Left kidney (tissue), 8 donors: ENCODE measurements at places on chromosomes 6 and 20.
A peak's percentile ranks its signal among the peaks of the same experiment; 100 is the strongest.

- no peak for DNase-seq
These were observed 17.7 kb upstream of the PDE7B start for GRCh38 chr6:135833771-135834170.

- no peak for DNase-seq
These were observed 36.3 kb downstream of the GRIK2 start for GRCh38 chr6:101429845-101430244.

GRCh38 chr6:75377386-75377785 is 92.8 kb upstream of the TMEM30A start:
- DNase-seq = no peak

- DNase-seq = no peak
These were observed 31.7 kb upstream of the UBR2 start for GRCh38 chr6:42532038-42532669.

DNA sequence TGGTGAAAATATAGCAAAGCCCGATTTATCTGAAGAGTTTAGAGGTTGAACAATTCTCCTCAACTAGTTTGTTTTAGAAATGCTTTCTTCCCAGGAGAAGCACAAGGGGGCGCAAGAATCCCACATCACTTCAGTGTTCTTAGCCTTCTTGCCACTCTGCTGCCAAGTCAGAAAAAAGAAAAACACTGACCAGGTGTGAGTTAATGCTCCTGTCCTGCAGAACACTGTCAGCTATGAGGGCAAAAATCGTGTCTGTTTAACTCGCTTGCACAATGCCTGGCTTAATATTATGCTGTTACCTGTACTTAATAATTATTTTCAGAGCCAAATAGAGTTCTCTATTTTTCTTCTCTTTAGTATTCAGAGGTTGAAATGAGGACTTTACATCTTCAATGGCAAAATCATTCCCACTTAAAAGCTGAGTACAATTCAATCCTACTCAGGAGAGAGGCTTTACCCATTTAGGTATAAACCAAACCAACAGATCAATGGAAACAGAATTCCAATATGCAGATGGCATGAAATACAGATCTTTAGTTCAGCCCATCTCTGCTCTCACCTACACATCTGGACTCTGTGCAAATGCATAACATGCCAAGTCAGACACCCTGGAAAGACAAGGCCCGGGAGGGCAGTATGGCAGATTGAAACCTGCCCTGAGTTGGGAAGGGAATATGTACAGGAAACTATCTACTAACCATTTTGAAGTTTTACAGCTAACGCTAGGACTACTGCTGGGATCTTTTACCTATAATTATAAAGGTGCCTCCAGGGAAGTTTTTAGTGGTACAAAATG is 71.4 kb upstream of the TULP1 start:
- DNase-seq = peak; percentile 80

- DNase-seq = no peak
These were observed 175.3 kb upstream of the RALGAPA2 start for GRCh38 chr20:20887593-20888265.

DNA sequence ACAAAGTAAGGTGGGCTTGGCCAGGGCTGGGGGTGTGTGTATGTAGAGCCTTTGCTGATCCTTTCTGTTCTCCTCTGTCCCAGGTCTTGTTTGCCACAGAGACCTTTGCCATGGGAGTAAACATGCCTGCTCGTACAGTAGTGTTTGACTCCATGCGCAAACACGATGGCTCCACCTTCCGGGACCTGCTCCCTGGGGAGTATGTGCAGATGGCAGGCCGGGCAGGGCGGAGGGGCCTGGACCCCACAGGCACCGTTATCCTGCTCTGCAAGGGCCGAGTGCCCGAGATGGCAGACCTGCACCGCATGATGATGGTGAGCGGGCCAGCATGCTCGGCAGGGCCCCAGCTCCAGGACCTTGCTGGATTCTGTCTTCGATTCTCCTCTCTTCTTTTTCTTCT is 6.2 kb downstream of the DXO start:
- DNase-seq = no peak

- no peak for DNase-seq
These were observed 1.4 kb upstream of the NRN1 start for GRCh38 chr6:6008089-6008647.

GRCh38 chr6:146857980-146858347 is 259.2 kb downstream of the ADGB start:
- DNase-seq = peak; percentile 25

DNA sequence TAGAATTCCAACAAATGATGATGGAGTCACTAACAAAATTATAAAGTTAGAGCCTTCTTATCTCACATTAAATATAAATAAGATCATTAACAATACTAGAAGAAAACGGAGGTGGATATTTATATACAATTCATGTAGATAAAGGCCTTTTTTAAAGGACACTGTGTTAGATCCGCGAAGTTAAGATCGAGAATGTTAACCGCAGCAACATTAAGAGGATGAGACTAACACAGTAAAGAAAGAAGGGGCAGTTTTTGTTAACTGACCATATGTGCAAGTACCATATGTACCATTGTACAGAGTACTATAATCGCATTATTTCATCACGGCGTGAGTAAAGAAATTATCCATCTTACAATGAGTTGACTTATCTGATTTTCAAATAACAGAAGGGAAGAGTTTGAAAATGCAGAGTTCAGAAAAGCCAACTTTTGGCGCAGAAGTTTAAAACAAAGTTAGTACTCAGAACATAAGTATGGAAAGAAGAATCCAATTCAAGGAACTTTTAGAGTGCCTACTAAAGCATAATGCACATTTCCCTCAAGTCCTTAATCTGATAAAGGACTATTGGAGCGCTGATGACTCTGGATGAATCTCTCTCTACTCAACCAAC is 1.4 kb downstream of the FBXL4 start:
- no peak for DNase-seq

DNA sequence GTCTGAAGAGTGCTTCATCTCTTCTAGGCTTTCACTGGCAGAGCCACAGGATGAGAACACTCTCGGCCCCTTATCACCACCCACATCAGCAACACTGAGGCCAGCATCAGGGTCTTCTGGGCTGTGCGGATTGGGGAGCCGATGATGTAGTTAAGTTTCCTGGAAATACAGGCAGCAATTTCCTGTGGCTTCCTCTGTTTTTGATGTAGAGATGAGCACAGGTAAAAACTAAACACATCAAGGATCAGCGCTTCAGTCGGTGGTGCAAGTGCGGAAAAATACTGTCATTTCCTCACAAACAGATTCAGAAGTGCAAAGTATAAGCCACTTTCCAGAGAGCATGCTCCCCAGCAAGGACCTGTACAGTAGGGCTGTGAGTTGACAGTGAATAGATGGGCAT is 62.6 kb downstream of the BACH2 start:
- no peak for DNase-seq

DNA sequence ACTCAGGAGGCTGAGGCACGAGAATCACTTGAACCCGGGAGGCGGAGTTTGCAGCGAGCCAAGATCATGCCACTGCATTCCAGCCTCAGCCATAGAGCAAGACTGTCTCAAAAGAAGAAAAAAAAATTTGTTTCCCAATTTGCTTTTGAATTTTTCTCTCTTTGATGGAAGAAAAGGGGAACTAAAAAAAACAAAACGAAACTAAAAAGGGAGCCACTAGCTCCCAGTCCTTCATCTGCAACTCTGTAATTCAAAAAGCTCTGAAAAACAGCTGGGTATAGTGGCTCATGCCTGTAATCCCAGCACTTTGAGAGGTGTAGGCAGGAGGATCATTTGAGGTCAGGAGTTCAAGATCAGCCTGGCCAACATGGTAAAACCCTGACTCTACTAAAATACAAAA is 9.5 kb downstream of the OVOL2 start:
- DNase-seq = no peak

- DNase-seq = no peak
These were observed 45.5 kb downstream of the SLC9A8 start for GRCh38 chr20:49858076-49858585.

GRCh38 chr6:159572439-159573110 is 120.5 kb downstream of the SOD2 start:
- no peak for DNase-seq

- no peak for DNase-seq
These were observed 137.8 kb downstream of the CEBPB start for GRCh38 chr20:50328222-50328979.

- no peak for DNase-seq
These were observed 260.3 kb downstream of the ALDH8A1 start for GRCh38 chr6:134689641-134690040.

GRCh38 chr6:11738661-11739375 is 39.8 kb downstream of the ADTRP start:
- DNase-seq = peak; percentile 33

DNA sequence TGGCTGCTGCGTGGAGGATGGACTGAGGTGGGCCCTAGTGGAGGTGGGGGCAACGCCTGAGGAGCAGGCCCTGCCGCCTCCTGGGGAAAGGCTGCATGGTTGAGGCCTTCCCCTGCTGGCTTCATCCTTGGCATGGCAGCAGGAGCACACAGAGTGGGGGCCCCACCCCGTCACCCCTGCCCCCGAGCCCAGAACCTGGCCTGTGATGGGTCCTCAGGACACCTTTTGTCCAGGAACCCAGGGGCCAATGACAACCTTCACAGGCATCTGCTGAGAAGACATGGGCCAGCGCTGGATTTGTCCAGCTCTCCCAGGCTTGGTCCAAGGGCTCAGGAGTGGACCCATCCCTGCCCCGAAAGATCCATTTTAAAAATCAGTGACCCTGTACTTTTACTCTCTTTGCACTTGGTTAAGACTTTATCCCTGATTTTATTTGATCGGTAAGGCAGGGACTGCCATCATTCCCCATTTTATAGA is 575 bp upstream of the SLC17A9 start:
- no peak for DNase-seq

DNA sequence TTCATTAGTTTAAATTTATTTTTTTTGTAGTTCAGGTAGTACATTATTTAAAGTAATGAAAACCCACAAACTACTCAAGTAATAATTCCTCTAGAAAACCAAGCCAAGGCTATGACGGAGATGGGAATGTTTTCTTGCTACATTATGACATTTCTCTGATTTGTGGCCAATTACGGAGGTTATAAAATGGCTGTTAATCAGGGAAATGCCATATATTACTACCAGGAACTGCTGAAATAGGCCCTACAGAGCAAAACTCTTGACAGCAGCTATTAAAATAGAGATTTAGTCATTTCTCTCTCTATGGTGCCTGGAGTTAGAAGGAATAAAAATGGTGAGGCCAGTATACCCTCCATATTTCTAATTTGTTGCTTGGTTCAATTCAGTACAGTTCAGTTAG is 280.0 kb downstream of the ARHGAP18 start:
- DNase-seq = peak; percentile 47

- DNase-seq = no peak
These were observed 22.0 kb upstream of the MAS1L start for GRCh38 chr6:29509711-29510110.

DNA sequence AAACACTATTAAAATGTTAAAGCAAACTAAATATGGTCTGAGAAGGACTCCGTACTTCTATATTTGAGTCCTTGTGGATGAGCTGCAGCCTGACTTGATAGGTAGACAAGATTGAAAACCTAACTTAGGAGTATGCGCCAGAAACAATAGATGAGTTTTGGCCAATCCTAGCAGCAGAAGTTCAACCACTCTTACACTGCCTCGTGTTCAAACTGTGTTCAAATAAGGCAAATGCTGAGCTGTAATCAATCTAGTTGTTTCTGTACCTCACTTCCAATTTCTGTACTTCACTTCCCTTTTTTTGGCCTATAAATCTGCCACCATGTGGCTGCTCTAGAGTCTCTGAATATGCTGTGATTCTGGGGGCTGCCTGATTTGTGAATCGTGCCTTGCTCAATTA is 13.2 kb upstream of the SERINC1 start:
- DNase-seq = no peak

- no peak for DNase-seq
These were observed 96.8 kb upstream of the SOX4 start for GRCh38 chr6:21496706-21497105.

GRCh38 chr6:16200321-16200883 is 38.0 kb upstream of the GMPR start:
- DNase-seq = no peak

- no peak for DNase-seq
These were observed 153.6 kb upstream of the KCNK16 start for GRCh38 chr6:39476151-39476550.

DNA sequence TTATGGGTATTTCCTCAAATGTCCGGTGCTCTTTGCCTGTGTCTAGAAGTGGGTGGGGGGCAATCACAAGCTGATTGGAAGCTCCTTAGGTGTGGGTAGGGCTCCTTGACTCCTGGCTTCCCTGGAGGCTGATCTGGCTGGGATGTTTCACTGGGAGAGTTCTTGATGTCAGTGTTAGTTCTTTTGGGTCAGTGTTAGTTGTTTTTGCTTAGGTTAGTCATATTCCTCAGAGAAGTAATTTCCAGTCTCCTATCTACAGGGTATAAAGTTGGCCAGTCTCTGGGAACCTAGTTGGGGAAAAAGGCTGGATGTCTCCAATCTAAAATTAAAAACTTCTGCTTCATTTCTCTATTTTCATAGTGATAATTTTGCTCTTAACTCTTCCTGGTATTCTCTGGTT is 23.6 kb downstream of the CDC5L start:
- DNase-seq = no peak

GRCh38 chr6:116476002-116476678 is 15.0 kb downstream of the CALHM6 start:
- no peak for DNase-seq

GRCh38 chr20:39294137-39294725 is 332.1 kb downstream of the DHX35 start:
- no peak for DNase-seq

GRCh38 chr20:6074145-6074561 is 20.3 kb upstream of the LRRN4 start:
- no peak for DNase-seq

- DNase-seq = no peak
These were observed 197.2 kb downstream of the TFAP2C start for GRCh38 chr20:56826306-56826704.

DNA sequence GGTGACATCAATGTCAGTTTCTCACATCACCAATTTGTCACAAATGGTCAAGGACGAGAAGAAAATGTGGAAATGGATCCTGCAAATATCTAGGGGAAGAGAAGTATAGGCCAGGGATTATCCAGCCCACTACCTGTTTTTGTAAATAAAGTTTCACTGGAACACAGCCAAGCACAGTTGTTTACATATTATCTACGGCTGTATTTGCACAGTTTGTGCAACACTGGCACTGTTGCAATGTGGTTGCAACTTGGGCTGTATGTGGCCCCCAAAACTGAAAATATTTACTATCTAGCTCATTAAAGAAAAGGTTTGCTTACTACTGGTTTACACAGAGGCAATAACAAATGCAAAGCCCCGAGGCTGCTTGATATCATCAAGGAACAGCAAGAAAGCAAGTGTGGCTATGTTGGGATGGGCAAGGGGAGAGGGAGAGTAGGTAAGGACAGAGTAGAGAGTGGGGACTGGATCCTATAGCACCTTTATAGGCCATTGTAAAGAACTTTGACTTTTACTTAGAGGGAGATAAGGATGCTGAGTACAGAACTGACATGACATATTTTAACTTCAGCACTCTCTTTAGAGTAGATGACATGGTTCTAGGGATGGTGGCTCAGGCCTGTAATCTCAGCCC is 11.8 kb upstream of the STXBP5 start:
- DNase-seq = no peak
